ENCODE measurements at places on chromosomes 11 and 22. TPM values are rescaled to one million over a fixed set of nuclear protein-coding genes. Genes with fewer than 3 reads are reported as not detected.

- DNase-seq: no peak
These were observed 17.3 kb upstream of the SLC29A2 start for GRCh38 chr11:66388780-66389386.

GRCh38 chr11:60195923-60196368 is 13.1 kb upstream of the MS4A6A start:
- DNase-seq: no peak

- DNase-seq: no peak
These were observed 627.0 kb downstream of the KCNA4 start for GRCh38 chr11:29389793-29390192.

GRCh38 chr11:9003573-9004182 is at the start of gene NRIP3:
Gene NRIP3, minus strand, starts transcription at chr11:9004001. Its CDS starts 66 bp downstream, at chr11:9003935.
- no peak for DNase-seq

GRCh38 chr11:27456795-27457329 is 15.7 kb downstream of the LGR4 start:
- DNase-seq: no peak

DNA sequence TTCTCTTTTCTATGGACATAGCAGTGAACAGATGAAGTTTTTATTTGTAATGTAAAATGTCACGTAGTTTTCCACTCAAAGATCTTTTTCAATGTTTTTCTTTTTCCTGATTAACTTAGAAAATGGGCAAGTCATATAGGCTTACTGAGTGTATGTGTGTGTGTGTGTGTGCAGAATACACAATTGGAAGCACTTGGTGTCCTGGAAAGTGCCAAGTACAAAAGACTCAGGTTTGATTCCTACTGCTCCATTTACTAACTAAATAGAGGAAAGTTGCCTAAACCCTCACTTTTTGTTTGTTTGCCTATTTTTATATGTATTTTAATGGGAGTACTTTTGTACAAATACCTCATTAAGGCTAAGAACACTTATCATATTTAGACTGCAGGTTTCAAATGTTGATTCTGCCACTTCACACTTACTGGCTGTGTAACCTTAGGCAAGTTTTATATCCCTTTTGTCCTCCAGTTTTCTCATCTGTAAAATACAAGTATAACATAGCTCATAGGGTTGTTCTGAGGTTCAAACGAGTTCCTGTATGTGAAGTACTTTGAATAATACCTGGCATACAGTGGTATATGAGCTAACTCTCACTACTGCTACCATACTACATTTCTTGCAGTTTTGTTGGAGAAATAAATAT is 90.1 kb downstream of the TYR start:
- no peak for DNase-seq

- DNase-seq: no peak
These were observed 48.4 kb downstream of the ANO1 start for GRCh38 chr11:70126494-70126893.

DNA sequence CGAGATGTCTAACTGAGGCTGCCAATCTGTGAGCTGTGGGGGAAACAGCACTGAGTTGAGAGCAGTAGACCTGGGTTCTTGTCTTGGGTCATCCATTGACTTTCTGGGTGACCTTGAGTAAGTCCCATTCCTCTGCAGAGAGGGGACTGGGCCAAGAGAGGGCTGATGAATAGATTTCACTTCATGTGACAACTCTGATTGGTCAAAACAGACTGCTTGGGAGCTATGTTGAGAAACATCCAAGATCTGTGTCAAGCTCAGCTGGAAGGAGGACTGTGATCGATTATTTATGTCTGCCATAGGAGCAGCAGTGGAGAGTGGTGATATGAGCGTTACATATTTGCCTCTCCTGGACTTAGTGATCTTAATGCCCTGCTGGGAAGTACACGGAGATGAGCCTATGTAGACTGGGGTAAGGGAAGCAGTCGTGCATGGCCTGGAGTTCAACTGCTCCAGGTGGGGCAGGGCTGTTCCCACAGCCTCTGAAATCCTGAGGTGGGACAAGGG is 47.7 kb downstream of the OTOG start:
- DNase-seq: no peak

- DNase-seq: peak; percentile 58
These were observed 47.4 kb upstream of the RAB1B start for GRCh38 chr11:66221012-66221411.

CCDC188 gene
- 0.36 TPM for total RNA-seq

DNA sequence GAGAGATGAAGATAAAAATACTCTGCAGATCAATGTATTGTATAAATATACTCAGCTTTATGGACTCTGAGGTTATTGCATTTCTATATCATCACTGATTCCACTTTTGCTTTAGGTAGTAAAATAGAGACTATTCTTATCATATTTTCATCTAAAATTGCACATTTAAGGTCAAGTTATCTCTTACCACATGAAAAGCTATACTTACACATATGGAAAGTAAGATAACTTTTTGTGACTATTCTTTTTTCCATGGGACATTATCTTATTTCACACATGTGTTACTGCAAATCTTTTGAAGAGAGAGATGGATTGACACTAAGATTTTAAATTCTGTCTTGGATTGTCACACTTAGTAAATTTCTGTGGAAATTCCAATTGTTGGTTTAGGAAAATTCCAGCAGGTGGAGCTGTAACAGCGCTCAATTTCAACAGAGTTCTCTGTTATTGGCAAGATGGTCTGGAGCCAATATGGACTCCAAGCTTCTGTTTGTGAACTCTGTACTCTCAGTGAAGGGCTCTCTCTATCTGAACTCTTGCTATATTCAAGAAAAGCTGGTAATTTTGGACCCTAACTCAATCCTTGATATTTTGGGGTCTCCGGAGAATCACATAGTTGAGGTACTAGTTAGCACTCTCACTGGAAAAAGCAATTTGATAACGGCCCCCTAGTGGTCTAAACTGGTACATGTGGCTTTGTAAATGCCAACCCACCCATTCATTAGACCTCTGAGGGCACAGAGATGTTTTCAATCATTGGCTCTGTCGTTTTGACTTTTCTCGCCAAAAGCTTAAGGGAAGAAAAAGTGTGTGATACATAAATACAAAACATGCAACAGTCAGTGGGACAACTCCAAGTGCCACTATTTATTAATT is 429.7 kb downstream of the ETS1 start:
- DNase-seq: no peak

- DNase-seq: peak; percentile 81
These were observed at the start of gene PHLDA2 for GRCh38 chr11:2928605-2929530. Gene PHLDA2, minus strand, starts transcription at chr11:2929420. Its CDS starts 56 bp downstream, at chr11:2929364.

GRCh38 chr11:102359372-102359771 is 12.4 kb downstream of the BIRC2 start:
- no peak for DNase-seq

OR51D1 gene
- not detected for total RNA-seq

GRCh38 chr22:42296381-42296853 is 26.0 kb upstream of the TCF20 start:
- DNase-seq: no peak

CASP4 gene
- total RNA-seq: 1.2 TPM

GRCh38 chr11:110123003-110123402 is 29.8 kb downstream of the ZC3H12C start:
- no peak for DNase-seq

DNA sequence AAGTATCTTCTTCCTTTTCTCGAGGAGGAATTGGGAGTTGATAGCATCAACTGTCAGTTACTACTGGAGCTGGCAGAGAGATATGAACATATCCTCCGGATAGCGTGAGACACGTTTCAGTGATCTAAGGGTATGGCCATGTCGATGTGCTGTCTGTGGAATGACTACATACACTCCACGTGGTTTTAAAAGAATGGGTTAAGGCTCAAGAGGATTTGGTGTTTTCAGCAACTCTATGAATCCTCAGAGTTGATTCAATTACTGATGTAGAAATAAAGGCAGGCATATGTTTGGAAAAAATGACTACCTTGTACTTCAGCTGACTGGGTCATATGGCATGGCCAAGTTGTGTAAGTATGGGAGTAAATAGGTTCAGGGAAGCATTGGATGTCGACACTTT is 22.9 kb downstream of the MMP13 start:
- no peak for DNase-seq

GRCh38 chr11:96264364-96264763 is 78.6 kb downstream of the MAML2 start:
- DNase-seq: no peak

DNA sequence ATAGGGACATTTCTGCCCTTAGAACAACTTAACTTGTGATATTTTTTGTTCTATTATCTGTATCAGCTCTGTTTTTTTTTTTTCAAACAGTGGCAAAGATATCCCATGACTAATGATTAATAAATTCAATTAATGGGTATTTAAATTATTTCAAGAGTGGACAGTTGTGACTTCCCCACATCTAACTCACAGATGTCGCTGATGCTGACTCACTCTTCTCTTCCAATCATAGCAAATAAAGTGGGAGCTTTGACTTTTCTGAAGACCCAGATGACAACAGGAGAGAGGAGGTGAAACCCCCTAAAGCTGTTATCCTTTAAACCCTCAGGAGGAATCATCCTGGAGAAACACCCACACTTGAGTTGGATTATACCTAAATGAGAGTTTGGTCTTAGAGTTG is 27.1 kb downstream of the GGTLC2 start:
- no peak for DNase-seq

DNA sequence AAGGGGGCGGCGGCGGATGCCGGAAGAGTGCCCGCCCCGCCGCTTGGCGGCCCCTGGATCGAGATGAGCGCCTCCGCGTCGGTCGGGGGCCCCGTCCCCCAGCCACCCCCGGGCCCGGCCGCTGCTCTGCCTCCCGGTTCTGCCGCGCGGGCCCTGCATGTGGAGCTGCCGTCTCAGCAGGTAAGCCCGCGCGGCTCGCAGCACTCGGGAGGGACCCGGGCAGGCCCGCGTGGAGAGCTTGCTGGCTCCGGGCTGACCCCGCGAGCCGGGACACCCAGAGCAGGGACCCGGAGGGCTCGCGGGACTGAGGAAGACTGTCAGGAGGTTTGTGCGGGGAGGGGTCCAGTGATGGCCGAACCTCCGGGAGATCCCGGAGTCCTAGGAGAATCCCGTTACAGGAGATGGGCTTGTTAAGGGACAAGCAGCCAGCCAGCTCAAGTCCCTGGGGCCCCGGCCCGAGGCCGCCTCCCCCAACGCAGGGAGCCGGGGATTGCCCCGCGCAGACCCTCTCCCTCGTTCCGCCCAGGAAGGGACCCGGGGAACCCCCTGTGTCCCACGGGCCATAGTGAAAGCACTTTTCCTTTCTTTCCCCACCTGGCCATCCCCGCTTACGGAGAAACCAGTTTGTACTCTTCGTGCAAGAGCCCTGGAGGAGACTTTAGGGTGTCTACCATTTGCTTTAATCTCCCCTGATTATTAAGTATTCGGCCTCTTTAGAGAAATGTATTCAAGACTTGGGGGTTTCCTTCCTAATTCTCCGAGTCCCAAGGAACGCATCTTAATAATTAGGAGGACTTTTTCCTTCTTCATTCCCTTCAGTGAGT is 547 bp downstream of the UVRAG start:
- no peak for DNase-seq

GRCh38 chr11:77402218-77402556 is 71.7 kb downstream of the PAK1 start:
- DNase-seq: no peak

GRCh38 chr11:1011320-1011698 is 25.2 kb downstream of the MUC6 start:
- no peak for DNase-seq

DNA sequence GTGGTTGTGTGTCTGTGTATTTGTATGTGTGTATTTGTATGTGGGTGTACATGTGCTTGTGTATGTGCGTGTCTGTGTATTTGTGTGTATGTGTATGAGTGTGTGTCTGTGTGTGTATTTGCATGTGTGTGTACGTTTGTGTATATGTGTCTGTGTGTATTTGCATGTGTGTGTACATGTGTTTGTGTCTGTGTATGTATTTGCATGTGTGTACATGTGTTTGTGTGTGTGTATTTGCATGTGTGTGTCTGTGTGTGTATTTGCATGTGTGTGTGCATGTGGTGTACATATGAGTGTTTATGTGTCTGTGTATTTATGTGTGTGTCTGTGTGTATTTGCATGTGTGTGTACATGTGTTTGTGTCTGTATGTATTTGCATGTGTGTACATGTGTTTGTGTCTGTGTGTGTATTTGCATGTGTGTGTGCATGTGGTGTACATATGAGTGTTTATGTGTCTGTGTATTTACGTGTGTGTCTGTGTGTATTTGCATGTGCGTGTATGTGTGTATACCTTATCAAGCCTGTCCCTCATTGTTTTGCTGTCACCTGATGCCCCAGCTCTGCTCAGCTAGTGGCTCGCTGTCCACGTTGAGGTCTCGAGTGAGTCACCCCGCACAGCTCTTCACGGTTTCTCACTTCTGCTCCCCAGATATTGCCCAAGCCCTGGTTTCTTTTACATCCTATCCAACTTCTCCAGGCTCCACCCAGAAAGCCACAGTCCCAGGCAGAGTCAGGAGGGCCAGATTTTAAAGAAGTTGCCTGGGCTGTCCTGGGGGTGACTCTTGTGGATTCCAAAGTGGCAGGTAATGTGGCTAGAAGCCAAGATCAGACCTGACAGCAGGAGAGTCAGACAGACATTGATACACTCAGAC is 15.2 kb downstream of the MB start:
- no peak for DNase-seq

MMP13 gene
- total RNA-seq: 6.5 TPM

SCO2 gene
- 5.4 TPM for total RNA-seq

GRCh38 chr11:131748151-131749050 is 378.0 kb downstream of the NTM start:
- DNase-seq: no peak

SLC37A2 gene
- total RNA-seq: not detected

GRAP2 gene
- 0.24 TPM for total RNA-seq

RIMBP3B gene
- 0.67 TPM for total RNA-seq

DNA sequence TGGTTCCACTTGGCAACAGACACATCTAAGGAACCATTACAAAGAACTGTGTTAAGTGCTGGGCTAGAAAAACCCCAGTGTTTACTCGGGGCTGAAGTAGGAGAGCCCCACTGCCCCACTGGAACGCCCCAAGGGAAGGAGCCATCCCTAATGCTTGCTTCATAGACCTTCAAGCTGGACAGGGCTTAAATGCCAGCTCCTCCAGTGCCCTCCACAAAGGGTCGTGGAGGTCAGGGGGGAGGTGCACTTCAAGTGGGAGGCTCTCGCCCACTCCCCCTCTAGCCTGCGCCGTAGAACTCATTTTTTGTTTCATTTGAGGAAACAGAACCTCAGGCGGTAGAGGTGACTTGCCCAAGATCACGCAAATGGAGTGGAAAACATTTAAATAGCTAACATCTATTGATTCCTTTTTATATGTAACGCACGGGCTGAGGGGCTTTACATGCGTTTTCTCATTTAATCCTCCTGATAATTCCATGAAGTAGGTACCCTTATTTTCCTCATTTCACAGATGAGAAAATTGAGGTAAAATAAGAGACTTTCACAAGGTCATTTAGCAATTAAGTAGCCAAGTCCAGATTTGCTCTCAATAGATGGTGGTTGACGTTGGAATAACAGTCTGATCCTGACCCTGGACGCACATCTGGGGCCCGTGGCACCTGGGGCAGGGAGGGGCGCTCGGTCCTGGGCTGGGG is 545 bp upstream of the ZDHHC13 start:
- no peak for DNase-seq

GNG3 gene
- total RNA-seq: not detected

AQP11 gene
- 1.6 TPM for total RNA-seq

Measured in chondrocyte (in vitro differentiated cells).